ENCODE measurements at places on chromosomes 1 and 21.

DNA sequence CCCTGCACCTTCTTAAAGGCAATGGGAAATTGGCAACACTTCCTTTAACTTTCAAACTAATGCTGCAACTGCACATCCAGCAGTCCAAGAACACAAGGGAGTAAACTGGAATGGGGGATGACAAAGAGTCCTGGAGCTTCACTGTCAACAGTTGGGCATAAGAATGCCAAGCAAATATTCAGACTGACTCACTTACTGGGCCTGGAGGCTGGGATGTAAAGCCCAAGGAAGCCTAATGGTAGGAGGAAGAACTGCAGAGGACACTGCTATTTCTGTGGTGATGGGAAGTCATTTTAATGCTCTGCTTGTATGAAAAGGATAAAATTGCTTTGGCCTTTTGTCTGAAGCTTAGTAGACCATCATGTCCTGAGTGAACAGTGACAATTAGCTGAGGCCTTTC is 15.7 kb upstream of the DMRTA2 start:
- DNase-seq, result no peak

DNA sequence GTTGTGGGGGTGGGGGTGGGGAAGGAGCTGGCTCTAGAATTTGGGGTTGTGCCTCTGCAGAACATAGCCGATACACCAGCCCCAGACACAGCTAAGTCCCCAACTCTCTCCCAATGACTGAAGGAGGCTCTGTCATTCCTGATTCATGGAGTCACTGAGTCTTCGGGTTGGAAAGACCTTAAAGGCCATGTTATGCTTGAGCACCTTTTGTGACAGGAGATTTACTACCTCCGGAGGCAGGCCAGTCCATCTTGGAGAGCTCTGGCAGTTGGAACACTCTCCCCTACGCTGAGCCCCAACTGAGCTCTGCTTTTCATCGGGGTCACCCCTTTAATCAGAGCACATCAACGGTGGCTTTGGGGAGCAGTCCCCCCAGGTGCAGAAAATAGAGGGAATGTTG is 284.4 kb upstream of the GJB5 start:
- DNase-seq, result no peak

DNA sequence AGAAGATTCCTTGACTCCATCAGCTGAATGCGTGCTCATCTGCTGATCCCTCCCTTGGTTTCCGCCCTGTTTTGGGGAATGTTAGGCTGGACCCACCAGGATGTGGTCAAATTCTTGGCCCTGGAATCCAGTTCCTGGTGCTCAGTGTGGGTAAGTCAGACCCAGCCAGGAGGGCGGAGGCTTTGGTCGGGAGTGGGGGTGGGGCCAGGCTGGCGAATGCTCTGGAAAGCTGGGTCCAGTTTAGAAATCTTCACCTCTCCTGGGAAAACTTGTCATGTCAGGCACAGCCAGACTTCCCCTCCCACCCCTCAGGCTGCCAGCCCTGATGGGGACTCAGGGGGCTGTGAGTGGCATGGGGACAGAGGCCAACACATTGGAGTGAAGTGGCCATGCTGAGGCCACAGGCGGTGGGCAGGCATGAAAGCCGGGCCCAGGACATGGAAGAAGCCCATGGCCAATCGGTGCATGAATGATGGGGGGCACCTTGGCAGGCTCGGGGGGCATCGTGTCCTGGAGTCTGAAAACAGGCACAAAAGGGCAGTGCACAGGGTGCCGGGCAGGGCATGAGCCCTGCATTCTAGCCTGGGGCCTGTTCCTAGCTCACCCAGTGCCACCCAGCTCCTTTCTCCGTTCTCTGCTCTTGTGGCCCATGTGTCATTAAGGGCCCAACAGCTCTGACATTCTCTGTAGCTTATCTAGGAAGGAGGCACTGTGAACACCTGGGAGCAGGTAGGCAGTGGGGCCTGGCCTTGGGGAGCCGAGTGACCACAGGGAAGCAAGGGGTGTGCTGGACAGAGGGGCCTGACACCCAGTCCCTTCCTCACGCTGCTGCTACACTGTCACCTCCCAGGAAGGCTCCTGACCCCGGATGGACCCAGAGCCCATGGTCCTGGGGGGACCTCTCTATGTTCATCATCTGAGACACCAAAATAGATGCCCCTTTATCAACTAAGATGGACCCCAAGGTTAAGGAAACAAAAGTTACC is 14.6 kb upstream of the PADI1 start:
- no peak for DNase-seq

- no peak for DNase-seq
Measured at GRCh38 chr1:186113461-186113860, 261.6 kb downstream of the TPR start.

DNA sequence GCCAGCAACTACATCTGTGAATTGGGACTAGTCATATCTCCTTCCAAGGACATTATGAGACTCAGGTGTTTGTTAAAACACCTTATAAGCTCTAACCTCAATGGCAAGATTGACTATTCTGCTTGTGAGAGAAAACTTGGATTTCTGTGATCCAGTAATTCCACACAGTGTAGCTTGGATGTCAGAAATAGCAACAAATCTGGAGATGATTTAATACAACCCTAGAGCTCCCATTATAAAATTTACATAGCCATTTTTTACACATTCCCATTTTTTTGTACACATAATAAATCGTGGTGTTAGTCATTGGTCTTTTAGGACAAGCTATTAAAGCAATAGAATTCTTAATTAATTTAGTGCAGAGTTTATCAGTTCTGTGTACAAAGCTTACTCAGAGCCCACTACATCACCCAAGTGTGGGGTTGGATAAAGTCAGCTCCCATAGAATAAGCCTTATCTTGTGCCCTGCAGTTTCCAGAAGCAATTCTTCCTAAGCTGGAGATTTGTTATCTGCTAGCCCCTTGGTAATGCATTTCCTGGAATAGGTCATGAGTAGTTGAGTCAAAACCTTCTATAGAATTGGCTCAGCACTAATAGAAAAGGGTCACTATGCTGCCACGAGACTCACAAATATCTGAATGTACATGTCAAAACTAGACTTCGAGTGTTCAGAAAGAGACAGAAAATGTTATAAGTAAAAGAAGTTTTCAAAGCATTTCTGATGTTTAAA is 434.0 kb upstream of the RUNX1 start:
- DNase-seq, result no peak
